ENCODE measurements at places on chromosomes 3 and 15.

DNA sequence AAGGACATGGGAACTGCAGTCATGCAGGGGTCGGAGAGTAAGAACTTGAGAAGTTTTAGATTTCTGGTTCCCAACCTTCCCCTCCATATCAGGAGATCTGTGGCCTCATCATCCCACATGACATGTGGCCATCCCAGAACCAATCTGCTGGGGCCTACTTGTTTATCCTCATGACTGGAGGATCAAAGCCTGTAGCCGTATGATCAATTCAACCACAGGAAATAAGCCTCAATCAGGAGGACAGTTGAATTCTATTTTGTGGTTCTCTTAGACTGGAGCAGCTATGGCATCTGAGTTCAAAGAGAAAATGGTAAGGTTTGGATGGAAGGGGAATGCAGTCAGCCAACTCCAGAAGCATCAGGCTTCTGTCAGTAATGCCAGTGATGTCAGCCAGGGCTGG lies 57.2 kb downstream of the IL16 start:
- no peak for DNase-seq

DNA sequence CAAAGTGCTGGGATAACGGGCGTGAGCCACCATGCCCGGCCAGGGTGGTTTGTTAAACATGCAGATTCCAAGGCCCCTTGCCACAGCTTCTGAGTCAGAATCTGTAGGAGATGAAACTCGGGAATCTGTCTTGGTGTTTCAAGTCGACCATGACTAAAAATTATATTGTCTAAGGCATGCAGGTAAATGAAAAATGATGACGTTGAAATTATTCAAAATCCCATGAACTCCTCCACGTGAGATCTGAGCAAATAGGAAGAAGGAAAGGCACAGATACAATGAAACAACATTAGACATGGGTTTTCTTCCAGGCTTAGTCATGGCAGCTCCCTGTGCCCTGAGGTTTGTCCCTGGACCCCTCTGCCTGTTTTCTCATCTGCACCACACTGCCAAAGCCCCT lies 172.0 kb upstream of the CMC1 start:
- no peak for DNase-seq

DNA sequence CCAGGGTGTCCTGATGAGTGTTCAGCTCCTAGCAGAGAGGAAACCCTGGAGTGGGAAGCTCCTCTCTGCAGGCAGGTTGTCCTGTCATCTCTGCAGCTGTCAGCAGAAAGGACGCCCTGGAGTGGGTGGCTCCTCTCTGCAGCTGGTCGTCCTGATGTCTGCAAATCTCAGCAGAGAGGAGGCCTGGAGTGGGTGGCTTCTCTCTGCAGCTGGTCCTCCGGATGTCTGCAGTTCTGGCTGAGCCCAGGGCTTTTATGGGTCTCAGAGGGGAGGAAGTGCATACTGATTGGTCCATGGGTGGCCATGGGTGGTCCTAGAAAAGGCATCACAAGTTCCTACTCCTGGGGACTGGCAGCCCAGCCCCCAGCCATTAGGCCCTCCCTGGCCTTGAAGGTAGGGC lies 102.6 kb upstream of the BNIP2 start:
- DNase-seq = no peak

- DNase-seq = no peak
These were observed 7.7 kb upstream of the ACTC1 start for GRCh38 chr15:34802803-34803750.

- DNase-seq = no peak
These were observed 22.0 kb downstream of the USP3 start for GRCh38 chr15:63526401-63526800.

GRCh38 chr3:15116032-15116669 lies 17.2 kb upstream of the RBSN start:
- DNase-seq = no peak

- no peak for DNase-seq
These were observed 10.9 kb downstream of the CERS3 start for GRCh38 chr15:100517846-100518245.

- no peak for DNase-seq
These were observed 47.3 kb upstream of the IL12A start for GRCh38 chr3:159941038-159942000.

DNA sequence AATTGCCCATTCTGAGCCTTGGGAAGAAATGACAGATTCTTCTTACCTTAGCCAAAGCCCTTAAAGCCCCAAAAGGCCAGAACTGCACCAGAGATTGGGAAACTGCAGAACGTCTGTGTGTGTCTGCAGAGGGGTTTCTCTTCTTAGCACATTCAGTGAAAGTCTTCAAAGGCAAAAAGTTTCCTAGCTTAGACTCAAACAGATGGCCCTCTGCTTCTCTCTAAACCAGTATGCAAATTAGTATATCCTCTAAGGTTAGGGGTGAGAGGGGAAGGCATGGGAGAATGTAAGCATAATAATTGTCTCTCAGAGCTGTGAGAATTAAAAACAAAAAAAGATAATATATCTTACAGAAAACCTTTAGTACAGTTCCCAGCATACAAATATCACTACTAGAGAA lies 334.0 kb upstream of the MCTP2 start:
- DNase-seq = no peak

- no peak for DNase-seq
These were observed 268.4 kb upstream of the FRG2C start for GRCh38 chr3:75395580-75396315.

GRCh38 chr15:30991255-30992235 lies at the start of gene MTMR10:
Gene MTMR10 (minus strand): TSS chr15:30991628. CDS start chr15:30991506, 122 bp downstream.
- DNase-seq = peak; percentile 66

DNA sequence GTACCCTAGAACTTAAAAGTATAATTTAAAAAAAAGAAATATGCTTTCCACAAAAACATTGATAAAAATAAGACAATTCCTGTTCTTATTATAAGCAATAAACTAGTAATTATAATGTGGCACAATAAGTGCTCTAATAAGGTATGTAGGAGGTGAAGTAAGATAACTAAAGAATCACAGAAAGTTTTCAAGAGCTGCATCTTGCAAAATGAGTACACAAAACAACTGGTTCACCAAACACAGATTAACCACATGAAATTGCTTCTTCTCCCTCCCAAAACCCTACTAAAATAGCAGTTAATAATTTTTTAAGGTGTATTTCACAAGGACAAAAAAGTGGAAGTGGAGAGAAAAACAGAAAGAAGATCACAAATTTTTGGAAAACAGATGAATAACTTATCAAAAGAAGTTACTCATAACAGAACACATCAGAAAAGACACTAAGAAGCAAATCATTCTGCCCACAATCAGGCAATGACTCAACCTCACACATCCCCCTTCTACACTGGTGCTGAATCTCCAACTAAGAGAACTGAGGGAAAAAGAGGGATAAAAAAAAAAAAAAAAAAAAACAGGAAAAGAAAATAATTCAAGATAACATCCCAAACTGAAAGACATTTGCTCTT lies 64.2 kb downstream of the TBC1D5 start:
- no peak for DNase-seq

- no peak for DNase-seq
These were observed 3.0 kb downstream of the ARF4 start for GRCh38 chr3:57594144-57594543.

GRCh38 chr3:122025296-122025695 lies 3.2 kb upstream of the ILDR1 start:
- no peak for DNase-seq

GRCh38 chr3:128432971-128433836 lies 33.5 kb downstream of the DNAJB8 start:
- DNase-seq = no peak

- DNase-seq = no peak
These were observed 12.1 kb downstream of the LACTB start for GRCh38 chr15:63133786-63134185.
